ENCODE measurements at places on chromosomes 5 and 9.

DNA sequence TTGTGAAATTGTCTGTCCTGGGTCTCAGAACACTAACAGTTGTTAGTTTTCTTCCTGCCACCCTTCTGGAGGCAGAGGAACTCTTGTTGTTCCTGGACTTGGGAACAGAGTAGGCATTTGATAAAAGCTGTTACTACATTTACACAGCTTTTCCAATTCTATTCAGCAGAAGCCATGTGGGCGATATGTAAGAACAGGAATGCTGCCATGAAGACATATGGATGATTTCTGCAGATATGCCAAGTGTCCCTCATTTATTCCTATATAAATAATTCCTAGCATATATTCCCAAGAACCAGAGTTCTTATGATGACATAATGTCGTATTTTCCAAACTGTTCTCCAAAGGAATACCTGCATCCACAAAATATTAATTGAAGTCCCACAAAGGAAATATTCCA is 135.9 kb upstream of the DAB2 start:
- DNase-seq: no peak

- DNase-seq: no peak
Measured at GRCh38 chr5:41414598-41414997, 95.8 kb downstream of the PLCXD3 start.

- no peak for DNase-seq
Measured at GRCh38 chr5:170448221-170448620, 55.6 kb upstream of the KCNIP1 start.

DNA sequence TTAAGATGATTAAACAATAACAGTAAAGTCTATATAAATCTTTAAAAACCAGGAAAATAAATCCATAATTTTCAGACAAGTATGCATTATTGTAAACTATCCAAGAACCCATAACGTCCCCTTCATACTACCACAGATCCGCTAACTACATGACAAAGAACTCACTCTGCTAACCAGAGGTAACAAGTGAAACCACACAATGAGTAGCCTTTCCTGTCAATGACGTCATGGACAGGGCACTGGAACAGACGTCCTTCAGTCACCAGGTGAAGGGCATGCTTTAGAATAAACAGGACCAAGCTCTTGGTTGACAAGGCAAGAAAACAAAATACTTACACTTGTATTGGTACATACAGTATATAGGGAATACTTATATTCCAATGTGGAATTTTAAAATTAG is 45.2 kb downstream of the RNF130 start:
- DNase-seq: no peak

- DNase-seq: peak; percentile 29
Measured at GRCh38 chr5:81631124-81631523, 119.8 kb downstream of the SSBP2 start.

DNA sequence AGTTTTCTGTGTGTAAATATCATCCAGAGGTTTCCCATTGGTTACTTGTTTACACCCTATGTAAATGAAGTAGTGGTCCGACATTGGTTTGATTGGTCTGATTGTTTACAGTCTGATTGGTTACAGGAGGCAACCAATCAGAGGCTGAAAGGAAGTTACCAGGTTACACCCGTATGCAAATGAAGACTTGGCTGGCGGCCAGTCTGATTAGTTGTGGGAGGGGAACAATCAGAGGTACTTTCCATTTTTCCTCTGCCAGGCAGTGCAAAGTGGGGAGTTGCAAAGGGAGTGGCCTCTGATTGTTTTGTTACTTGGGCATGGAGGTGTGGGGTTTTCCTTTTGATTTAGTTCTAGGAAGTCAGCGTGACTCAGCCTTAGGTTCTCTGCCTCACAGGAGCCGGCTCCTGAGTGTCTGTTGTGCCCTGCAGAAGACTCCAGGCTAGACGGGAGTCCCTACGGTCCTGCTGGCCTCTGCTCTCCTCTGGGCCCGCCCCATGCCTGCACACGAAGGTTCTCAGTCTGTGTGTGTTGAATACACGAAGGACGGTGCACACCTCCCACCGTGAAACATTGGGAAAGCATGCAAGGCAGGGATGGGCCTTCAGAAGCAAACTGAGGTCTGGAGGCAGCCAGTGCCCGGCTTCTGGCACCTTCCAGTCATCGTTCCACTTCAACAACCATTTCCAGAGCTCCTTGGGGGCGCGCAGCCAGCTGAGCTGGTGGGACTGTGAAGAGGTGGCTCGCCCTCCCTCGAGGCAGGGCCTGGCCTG is 42.9 kb downstream of the OLFM1 start:
- no peak for DNase-seq

- DNase-seq: no peak
Measured at GRCh38 chr9:137058521-137059234, 4.8 kb upstream of the ENTPD2 start.

DNA sequence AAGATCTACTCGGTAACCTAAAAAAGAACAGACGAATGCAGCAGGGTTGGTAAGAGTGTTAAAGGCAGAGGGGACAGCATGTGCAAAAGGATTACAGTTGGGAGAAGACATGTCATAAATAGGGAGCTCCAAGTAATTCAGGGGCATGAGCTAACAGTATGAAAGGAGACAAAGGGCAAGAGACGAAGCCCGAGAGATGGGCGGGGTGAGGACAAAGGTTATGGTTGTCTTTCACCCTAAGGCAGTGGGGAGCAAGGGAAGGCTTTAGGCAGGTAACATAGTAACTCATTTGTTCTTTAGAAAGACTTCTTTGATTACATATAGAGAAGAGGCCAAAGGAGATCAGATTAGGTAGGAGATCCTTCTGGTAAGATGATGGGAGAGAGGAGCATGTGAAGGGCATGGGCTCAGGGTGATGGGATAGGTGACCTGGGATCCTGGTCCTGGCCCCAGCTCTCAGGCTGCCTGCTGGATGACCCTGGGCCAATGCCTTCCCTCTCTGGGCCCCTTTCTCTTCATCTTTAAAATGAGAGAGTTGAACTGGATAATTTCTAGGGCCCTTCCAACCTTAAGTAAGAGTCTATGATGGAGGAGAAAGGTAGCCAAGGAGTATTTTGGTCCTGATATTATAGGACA is 19.5 kb downstream of the MORN5 start:
- no peak for DNase-seq

DNA sequence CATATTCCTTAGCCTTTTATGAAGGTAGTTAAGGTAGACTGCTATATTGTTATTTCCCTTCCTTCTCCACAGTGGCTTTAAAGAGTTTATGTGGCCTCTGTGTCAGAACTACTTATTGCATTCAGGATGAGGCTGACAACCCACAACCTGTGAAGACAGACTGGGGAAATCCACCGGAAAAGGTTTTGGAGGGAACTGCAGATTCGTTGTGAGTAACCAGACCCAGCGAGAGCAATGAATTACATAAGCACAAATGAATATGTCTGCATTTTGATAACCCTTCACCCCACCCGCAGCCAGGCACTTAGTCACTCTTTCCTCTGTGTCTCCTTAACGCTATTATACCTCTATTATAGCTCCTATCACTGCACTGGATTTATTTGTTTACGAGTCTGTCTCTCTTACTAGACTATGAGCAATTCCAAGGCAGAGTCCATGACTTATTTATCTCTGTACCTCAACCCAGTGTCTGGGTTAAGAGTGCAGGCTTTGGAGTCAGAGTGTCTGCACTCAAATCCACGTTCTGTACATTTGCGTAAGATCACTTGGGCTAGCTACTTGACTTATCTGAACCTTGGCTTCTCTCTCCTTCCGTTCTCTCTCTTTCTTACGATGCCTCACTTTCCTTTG is 19.2 kb downstream of the KCTD16 start:
- peak; percentile 41 for DNase-seq

DNA sequence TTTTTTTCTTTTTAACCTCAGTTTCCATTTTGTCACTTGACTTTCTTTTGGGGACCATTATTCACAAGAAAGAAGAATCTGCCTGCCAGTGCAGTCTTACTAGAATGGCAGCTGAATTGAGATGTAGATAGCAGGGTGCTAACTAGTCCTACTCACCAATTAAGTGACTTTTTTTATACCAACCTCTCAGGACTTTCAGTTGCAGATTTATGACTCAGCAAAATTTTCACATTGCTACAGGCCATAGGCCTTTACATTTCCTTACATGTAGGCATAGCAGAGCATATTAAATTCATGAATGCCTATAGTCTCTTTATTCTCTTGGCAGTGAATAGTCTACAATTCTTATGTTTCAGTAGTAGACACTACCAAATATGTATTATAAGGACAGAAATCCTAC is 54.0 kb upstream of the FKTN start:
- DNase-seq: no peak

- no peak for DNase-seq
Measured at GRCh38 chr9:18058564-18059442, 415.1 kb upstream of the ADAMTSL1 start.

- DNase-seq: no peak
Measured at GRCh38 chr9:107571148-107571547, 81.6 kb upstream of the KLF4 start.

- DNase-seq: no peak
Measured at GRCh38 chr9:129702589-129703520, 37.4 kb downstream of the PRRX2 start.

DNA sequence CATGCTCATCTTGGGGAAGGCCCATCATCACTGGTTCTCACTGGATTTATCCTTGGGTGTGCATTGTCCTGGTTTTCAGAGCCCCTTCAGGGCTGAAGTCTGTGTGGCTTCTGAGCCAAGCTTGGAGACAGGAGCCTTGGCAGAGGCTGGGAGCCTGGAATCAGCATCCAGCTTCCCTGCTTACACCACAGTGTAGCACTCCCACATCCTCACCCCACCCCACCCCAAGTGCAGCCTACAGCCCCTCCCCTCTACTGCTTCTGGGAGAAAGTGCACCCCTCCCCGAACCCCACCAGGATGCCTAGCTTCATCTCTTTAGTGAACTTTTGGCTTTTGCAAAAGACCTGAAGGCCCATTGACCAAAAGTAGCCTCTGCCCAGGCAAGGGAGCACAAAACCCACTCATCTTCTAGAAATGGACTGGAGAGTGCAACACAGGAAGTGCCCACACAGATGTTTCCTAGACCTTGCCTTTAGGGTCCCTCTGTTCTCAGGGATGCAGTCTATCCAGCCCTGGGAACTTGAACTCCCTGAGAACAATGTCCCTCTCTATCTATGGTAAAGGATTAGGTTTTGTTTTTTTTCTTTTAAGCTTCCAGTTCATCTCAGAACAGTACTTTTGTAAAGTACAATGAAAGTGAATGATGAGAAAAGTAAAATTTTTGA is 189.7 kb downstream of the PALM2AKAP2 start:
- DNase-seq: no peak

- DNase-seq: no peak
Measured at GRCh38 chr5:171650597-171650996, 135.0 kb upstream of the SMIM23 start.

GRCh38 chr9:113998114-113998513 is 80.0 kb downstream of the AMBP start:
- DNase-seq: no peak

DNA sequence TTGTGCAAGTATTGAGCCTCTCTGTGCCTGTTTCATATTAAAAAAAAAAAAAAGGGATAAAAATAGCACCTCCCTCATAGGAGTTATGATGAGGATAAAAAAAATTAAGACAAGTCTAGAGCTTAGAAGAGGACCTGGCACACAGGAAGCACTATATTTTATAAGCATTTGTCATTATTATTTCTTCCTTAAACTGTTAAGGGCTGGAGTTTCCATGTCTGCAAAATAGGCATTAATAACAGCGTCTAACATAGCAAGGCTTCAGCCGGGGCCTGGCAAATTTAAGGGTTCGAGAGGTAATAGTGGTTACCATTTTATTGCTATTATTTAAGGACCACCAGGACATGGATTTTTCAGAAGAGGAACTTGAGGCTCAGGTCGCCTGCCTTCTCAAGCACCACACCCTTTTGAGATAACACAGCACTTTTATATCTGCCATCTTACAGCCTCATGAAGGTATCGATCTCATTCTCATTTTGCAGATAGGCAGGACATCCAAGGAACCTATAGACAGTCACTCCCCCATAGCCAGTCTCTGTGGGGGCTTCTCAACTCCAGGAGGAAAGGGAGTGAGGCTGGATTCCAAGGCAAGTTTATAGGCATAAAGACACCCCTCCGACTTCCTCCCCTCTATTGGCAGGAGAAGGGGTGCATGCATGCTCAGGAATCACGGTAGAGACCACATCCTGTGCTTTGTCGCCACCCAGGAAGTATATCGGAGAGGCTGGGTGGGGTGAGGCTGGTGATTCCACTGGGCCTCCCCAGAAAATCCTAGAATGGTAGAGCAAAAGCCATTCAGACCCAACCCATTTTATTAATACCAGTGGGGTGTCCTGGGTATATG is 2.4 kb downstream of the ANXA6 start:
- peak; percentile 63 for DNase-seq

DNA sequence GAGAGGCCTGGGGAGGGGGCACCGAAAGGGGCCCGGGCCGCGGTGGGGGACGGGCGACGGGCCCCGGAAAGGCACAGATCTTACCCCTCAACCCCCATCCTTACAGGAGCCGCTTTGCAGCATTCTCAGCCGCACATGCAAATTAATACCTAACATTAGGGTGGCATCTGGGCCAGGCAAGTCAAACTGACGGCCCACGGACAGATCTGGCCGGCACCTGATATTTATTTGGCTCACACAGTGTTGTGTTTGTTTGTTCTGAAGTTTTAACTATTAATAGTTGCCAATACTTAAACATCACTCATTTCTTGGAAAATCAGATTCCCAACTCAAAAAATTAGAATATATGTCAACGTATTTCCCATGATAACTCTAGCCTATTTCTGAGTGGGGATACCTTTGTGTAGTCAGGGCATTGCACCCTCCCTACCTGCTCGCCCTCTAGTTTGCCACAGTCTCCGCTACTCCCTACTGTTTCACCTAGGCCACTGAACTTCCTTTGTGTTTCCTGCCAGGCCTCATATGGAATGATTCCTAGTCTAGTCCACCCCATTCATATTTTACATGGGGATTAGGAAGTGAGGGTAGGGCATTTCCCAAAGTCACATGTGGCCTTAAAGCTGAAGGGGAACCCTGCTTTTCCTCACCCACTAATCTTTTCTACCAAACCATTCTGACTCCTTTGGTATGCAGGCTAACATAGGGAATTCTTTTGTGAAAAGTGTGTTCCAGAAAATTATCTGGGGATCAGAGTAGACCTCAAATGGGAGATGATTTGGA is 71.9 kb upstream of the LARP1 start:
- no peak for DNase-seq

DNA sequence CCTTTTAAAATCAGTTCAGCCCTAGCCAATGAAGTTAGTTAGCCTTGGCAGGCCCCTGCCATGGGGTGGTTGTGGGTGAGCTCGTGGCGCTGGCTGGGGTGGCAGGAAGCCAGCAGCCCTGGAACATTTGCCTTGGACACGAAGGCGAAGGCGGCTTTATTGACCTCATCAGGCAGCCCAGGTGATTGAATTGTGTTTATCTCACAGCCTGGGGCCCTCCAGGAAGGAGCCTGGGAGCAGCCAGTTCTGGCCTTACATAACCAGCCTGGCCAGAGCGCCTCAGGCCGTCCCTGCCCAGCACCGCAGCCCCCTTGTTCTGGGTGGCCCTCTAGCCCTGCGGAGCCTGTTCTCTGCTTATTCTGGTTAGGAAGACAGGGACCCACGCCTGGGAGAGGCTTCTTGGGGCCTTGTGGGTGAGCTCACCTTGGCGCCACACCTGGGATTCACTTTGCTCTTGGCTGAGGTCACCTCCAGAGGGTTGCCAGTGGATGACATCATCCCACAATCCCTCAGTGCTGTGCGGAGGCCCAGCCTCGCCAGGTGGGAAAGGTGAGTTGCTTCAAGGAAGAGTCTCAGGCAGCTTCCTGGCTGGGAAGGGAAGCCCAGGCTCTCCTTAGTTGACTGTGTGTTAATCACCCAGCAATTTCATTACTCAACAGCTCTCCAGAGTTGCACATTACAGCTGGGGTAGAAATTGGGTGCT is 54.4 kb upstream of the RPL26L1 start:
- no peak for DNase-seq

GRCh38 chr5:81657386-81657785 is 93.5 kb downstream of the SSBP2 start:
- no peak for DNase-seq
